HT1080 (cell line): ENCODE measurements at places on chromosomes 2 and 18. TPM values are rescaled to one million over a fixed set of nuclear protein-coding genes. Genes with fewer than 3 reads are reported as not detected.

The TMEM163 gene
- 0.47 and 1.0 TPM in 2 replicates for total RNA-seq

The GALNT13 gene
- 0.21 and 0.33 TPM in 2 replicates for total RNA-seq

The SLC14A1 gene
- total RNA-seq = 37.6 and 44.9 TPM in 2 replicates

The SLC4A1AP gene
- total RNA-seq = 22.6 and 26.1 TPM in 2 replicates

The ASB18 gene
- not detected in 2 replicates for total RNA-seq

The TBR1 gene
- 0.13 TPM in 1 of 2 replicates, not detected in the other for total RNA-seq

The GPR35 gene
- 0.05 TPM in 1 of 2 replicates, not detected in the other for total RNA-seq

The FSIP2 gene
- total RNA-seq = not detected in 2 replicates

The ANKRD39 gene
- total RNA-seq = 9.3 and 9.5 TPM in 2 replicates

The SMYD1 gene
- not detected in 2 replicates for total RNA-seq

DNA sequence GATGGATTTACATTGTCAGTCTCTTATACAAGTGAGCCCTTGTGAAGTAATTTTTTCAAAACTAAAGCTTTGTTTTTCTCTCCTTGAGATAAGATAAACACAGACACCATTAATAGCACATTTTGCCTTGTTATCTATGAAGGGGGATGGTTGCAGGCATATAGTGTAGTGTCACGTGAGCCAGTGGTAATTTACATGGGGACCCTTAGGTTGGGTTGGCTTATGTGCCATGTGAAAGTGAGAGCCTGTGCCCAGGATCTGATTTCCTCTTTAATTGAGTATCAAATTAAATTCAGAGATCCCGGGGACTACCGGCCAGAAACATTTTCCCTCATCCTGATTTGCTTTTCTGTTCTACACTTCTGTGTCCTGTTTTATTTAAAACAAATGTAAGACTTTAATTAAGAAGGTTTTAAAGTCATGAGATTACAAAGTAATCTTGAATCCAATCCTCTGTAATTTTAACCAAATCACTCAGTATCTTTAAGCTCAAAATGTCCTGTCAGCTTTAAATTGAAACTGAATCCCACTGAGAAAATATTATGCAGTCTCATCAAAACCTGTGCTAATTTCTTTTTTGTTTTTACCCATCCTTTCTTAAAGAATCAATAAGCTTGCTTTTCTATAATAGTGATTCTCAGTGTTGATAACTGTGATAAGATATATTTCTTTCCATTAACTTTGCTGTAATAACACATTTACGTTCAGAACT, 63.8 kb downstream of the PTPRM start:
- no peak for DNase-seq

DNA sequence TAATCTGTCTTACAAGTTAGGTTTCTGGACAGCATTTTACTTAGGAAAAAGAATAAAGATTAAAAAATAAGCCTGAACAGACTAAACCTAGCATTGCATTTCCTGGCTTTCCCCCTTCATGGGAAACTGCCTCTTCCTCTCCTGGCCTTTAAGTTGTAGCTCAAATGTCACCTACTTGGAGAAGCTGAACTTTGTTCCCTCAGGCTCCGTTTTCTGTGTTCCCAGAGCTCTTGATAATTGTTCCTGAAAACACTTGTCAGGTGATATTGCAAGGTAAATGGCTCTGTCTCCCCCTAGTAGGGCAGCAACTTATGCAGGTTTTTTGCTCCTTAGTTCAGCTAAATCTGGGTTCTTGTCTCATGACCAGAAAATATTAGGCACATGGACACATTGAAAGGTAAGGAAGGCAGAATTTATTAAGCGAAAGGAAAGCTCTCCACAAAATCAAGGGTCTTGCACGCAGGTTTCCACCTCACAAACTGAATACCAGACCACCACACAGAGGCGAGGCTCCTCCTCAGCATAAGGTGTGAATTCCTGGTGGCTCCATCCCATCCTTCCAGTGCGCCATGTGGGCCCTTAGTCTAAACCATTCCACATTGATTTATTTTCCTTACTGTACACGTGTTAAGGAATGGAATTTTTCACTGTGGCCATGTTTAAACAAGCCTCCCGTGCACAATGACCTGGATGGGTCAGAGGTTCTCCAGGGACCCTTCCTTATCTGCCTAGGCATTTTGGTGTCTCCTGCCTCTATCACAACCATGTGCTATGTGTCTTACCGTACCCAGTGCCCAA, 229.3 kb downstream of the HNMT start:
- DNase-seq = no peak

- no peak for DNase-seq
Observed at GRCh38 chr18:3530807-3531206, 80.8 kb downstream of the TGIF1 start.

DNA sequence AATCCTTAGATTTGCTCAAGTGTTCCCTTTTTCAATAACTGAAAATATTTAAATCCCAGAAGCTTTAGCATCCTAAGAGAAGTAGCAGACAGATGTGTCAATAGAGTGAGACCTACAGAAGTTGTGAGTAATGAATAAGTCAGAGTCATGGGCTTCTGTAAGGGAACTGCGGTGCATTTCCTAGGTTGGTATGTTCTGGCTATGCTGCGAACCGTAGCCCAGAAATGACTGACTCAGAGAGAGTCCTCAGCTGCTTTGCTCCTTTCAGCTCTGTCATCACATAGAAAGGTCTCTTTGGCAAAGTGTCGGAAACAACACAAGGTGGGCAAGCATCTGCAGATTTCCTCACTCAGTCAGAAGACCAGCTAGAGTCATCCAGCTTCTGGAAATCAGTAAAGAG, 297.1 kb downstream of the ARHGAP15 start:
- DNase-seq = peak; percentile 84

GRCh38 chr2:20060106-20060505, 8.7 kb upstream of the LAPTM4A start:
- DNase-seq = no peak

DNA sequence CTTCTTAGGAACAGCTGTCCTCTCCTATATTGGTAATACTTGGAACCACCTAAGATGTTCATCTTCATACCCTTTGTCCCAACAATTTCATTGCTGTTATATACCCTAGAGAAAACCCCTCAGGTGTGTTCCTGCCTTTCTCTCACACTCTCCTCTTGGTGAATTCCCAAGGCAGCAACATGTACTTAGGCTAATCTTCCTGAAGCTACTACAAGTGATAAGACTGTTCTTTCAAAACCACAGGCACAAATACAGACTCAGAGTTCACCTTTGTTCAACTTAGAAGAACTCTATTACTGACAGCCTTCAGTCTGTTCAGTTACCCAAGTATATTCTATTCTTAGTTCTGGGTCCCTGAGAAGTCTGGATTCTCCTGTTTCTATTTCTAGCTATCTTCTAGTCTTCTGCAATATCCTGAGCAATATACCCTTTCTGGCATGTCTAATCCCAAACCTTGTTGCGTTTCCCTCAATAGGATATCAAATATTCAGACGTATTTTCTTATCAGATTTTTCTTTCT, 247.7 kb upstream of the STON1 start:
- no peak for DNase-seq

DNA sequence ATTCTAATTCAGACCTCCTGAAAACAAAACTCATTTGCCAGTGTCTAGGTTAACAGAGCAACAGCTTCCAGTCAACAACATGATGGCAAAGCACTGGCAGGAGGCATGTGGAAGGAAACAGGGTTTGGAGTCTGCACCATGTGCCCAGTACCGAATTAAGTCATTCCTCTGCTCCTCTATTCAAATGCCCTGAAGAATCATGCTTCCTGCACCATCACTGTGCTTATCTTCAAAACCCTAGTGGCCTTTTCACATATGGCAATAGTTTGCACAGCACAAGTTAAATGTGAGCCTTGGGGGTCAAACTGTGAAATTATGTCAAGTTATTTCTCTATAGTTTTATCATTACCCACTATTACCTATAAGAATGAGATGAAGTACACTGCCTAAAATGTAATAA, 75.4 kb upstream of the GRB14 start:
- DNase-seq = no peak

DNA sequence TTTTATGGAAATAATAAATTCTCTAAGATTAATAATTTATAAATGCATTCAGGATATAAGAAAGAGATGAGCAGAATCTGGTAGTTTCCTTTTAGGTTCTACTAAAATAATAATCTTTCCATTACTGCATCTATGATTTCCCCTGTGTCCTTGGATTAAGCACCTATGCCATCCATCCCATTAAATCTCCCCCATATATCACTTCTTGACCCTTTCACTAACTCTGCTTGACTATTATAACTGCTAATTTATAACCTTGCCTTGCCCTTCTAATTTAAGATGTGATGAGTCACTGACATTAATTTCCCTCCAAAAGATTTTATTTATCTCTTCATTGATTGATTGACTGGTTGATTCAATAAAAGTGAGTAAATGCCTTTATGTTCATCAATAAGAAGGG, 348.3 kb upstream of the LRATD1 start:
- no peak for DNase-seq

DNA sequence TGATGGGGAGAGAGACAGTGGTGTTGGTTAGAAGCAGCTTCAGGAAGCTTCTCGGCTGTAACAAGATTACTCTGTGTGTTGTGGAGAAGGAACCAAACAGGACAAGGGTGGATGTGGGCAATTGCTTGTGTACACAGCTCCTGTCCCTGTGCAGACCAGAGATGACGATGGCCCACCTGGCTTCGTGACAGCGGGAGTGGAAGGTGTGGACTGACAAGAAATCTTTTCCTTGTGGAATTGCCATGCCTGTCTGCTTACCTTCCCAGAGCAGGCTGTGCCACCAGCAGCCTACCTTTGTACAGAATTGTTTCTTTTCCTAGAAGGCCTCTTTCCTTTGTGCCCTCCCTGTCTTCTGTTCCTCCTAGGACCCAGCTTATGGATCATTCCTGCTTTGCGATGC, 93.8 kb downstream of the ITGB1BP1 start:
- DNase-seq = no peak

- DNase-seq = no peak
Observed at GRCh38 chr2:147348931-147349555, 495.8 kb upstream of the ACVR2A start.

DNA sequence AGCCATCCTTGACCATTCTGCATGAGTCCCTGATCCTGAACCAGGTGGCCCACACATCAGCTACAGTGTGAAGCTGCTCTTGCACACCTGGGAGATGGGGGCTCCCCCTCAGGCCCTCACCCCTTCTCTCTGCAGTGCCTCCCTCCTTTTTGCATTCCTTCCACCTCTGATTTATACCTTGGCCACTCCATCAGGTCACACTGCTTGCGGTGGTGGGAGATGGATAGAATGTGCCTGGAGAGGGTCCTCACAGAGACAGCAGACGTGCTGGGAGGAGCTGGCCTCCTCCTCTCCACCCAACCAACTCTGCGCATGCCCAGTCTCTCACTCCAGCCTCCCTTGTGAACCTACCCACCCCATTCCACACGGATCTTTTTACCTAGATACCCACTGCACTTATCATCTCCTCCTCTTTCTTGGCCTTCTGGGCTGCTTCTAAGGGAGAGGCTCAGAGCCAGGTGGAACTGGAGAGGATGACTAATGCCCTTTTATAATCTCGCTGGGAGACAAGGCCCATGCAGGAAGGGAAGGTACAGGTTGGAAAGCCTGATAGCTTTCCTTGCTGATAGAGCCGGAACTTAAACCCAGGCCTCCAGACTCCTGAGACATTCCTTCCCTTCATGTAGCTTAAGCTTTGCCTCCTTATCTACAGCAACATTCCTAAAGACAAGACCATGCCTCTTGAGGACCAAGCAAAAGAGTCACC, 205.1 kb downstream of the ZBTB7C start:
- no peak for DNase-seq

GRCh38 chr2:156565066-156565710, 129.0 kb downstream of the GPD2 start:
- DNase-seq = peak; percentile 75

GRCh38 chr2:32711908-32712501, 84.2 kb downstream of the TTC27 start:
- DNase-seq = no peak

- DNase-seq = no peak
Observed at GRCh38 chr2:181124497-181124896, 144.1 kb downstream of the UBE2E3 start.

- no peak for DNase-seq
Observed at GRCh38 chr2:72114693-72115051, 33.0 kb downstream of the CYP26B1 start.

DNA sequence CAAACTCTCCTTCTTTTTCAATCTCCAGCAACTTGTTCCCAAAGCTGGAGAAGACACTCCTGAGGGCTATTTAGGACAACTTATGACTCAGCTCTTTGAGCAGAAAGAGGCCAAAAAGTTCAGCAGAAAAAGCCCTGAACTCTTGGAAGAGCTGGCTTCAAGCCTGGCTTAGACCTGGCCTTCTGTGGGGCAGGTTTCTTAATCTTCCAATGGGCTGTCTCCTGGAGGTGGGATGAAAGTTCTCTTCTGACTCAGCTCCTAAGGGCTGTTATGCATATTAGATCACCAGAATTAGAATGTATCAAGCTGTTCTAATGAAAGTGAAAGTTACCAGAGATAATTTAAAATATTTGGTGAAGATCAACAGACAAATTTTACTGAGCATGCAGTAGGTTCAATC, 129.4 kb downstream of the RAD51AP2 start:
- peak; percentile 13 for DNase-seq
